ENCODE measurements at places on chromosomes 5 and 9. TPM values are rescaled to one million over a fixed set of nuclear protein-coding genes. Genes with fewer than 3 reads are reported as not detected.

SARDH gene
- 32.5 TPM for total RNA-seq

IRX1 gene
- not detected for total RNA-seq

SLC36A3 gene
- not detected for total RNA-seq

ENC1 gene
- 69.9 TPM for total RNA-seq

DOK3 gene
- 1.4 TPM for total RNA-seq

GRCh38 chr5:176181271-176181855, 56.9 kb upstream of the SIMC1 start:
- no peak for DNase-seq

- no peak for DNase-seq
Measured at GRCh38 chr5:54646356-54647101, 129.0 kb downstream of the SNX18 start.

DNA sequence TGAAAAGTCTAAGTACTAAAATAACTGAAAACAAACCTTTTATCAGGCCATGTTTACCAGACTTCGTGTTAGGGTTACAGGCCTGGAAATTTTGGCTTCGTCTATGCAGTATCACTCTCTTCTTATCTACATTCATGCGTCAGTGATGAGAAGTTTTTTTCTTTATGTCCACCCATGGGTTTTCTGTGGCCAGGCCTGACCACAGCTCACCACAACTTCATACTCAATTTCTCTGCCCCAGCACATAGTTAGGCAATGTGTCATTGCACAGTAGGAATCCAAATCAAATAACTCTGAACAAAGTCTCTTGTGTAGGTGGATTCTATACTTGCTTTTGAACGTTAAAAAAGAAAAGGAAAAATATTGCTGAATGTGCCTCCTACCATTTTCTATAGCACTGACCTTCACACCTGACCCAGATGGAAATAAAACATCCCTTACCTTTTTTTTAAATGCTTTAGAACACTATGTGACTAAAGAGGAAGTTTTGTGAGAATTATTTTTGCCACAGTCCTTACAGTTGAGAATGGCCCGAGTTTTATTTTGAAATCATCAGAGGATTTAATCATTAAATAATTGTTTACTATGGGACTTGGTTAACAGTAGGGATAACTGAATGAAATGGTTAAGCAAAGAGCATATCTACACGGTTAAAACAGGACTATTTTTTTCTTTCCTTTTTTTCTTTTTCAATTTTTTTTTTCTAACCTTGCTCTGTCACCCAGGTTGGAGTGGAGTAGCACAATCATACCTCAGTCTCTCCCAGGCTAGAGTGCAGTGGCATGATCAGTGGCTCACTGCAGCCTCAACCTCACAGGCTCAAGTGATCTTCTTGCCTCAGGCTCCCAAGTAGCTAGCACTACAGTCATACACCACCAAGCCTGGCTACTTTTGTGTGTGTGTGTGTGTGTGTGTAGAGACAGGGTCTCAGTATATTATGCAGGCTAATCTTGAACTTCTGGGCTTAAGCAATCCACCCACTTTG, 1247.0 kb upstream of the ACO1 start:
- DNase-seq = peak; percentile 31

GRCh38 chr5:142098275-142098674, 10.3 kb upstream of the NDFIP1 start:
- no peak for DNase-seq

DNA sequence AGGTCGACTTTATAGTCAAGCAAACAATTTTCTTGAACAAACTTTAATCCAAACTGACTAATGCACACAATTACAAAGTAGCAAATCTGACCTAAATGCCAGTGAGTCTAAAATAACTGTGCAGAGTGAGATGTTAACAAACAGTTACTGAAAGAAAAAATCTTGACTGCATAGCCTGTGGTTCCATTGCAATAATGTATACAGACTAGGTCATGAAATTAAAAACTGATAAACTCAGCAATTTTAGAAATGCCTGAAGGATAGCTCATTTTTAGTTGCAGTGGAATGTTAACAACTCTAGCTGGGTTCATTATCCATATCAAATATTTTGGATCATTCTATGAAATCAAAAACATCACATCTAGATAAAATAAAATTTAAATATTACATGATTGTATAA, 73.4 kb upstream of the CDH12 start:
- no peak for DNase-seq

GRCh38 chr9:12318732-12319685, 374.2 kb upstream of the TYRP1 start:
- no peak for DNase-seq

- DNase-seq = no peak
Measured at GRCh38 chr5:130138406-130139045, 234.3 kb downstream of the CHSY3 start.

GRCh38 chr9:133405508-133406438, 12.0 kb downstream of the REXO4 start:
- no peak for DNase-seq

GRCh38 chr9:85055506-85056202, 386.1 kb downstream of the NTRK2 start:
- no peak for DNase-seq

- peak; percentile 15 for DNase-seq
Measured at GRCh38 chr5:138241688-138242571, 28.8 kb upstream of the CDC23 start.

- DNase-seq = no peak
Measured at GRCh38 chr5:39898731-39899130, 474.0 kb upstream of the DAB2 start.

GRCh38 chr5:136425921-136426320, 60.6 kb upstream of the TRPC7 start:
- DNase-seq = no peak

- DNase-seq = no peak
Measured at GRCh38 chr5:7686794-7687193, 164.1 kb downstream of the CFAP90 start.

All from HepG2 (cell line).